ENCODE measurements at places on chromosomes 2 and 18. TPM values are rescaled to one million over a fixed set of nuclear protein-coding genes. Genes with fewer than 3 reads are reported as not detected.

The C2orf78 gene
- not detected for polyA plus RNA-seq

The EVA1A gene
- 0.76 TPM for polyA plus RNA-seq

The DSG4 gene
- not detected for polyA plus RNA-seq

The C1GALT1C1L gene
- polyA plus RNA-seq, result 0.43 TPM

The NR4A2 gene
- polyA plus RNA-seq, result 1.4 TPM

Measured in psoas muscle (tissue), 8 donors.